ENCODE measurements at places on chromosomes 1 and 21.

DNA sequence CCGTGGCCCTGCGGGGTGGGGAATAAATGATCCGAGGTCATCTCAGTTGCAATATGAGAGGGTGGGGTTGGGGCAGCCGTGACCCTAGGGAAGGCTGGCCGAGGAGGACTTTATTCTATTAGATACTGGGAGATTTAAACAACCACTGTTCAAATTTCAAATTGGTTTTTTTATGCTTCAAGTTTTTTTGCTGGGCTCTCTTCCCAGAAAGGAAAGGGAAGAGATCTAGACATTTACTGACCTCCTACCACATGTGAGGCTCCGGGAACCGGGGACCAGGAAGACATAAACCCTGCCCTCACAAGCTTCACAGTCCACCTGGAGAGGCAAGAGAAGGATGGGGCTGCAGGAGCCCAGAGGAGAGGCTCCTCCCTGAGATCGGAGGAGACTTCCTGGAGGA, 207.3 kb downstream of the FOXD2 start:
- DNase-seq, result no peak

- DNase-seq, result no peak
These were observed 173.3 kb upstream of the KLHDC7A start for GRCh38 chr1:18307329-18307898.

GRCh38 chr1:74689621-74690363, 16.2 kb upstream of the ERICH3 start:
- peak; percentile 62 for DNase-seq

DNA sequence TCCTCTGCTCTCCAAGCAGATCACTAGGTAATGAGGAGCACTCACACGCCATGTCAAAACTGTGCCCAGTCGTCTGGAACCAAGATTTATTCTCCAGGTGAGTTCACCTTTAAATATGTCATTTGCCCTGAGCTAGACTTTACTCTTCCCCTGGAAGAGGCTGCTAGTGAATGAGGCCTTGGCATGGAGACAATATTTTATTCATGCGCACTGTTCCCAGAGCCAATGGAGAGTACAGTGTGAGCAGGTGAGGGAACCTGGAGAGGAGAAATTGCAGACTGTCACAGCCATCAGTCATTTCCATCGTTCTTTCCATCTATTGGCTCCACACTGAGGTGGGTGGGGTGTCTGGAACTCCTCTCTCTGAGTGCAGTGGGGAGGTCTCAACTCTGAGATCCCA, 333.6 kb downstream of the KCNH1 start:
- no peak for DNase-seq

DNA sequence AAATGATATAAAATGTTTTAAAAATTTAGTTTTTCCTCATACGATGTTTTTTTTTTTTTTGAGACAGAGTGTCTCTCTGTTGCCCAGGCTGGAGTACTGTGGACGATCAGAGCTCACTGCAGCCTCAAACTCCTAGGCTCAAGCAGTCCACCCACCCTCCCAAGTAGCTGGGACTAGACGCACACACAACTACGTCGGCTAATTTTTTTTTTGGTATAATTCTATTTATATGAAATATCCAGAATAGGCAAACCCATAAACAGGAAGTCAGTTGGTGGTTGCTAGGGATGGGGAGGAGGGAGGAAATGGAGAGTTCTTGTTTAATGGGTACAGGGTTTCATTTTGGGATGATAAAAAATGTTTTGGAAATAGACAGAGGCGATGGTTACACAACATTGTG, 56.5 kb downstream of the WARS2 start:
- no peak for DNase-seq

DNA sequence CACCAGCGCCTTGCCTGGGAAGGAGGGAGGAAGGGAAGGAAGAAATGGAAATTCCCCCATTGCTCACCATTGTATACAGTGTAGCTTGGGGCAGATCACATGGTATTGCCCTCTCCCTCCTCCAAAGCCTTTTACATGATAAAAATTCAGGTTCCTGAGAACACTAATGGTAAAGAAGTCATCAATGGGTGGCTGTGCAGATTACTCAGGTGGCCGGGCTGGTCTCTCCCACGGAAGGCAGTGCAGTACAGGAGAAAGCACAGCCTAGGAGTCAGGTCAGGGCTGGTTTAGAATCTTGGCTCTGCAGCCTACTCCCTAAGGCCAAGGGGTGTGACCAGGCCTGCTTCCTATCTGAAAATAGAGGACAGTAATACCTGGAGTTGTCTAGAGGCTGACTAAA, 107.9 kb downstream of the SUSD4 start:
- no peak for DNase-seq

- no peak for DNase-seq
These were observed 57.9 kb upstream of the KCNE2 start for GRCh38 chr21:34305605-34306604.

- no peak for DNase-seq
These were observed 12.8 kb downstream of the CADM3 start for GRCh38 chr1:159184201-159184600.

DNA sequence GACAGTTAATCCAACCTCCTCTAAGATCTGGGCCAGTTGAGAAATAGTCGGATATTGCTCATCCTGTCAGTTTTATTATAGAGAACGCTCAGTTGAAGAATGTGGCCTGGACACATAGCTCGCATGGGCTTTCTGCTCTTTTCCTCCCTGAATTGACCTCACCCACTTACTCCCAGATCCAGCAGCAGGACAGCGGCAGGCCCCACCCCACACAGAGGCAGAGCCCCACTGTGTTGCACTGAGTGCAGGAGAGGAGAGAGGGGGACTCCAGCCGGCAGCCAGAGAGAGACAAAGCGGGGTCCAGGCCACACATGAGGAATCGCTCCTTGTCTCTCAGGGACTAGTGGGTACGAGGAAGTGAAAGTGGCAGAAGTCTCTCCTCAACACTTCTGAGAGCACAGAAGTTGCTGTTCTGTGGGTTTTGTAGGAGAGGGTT, 78.6 kb downstream of the LAMC1 start:
- DNase-seq, result no peak

DNA sequence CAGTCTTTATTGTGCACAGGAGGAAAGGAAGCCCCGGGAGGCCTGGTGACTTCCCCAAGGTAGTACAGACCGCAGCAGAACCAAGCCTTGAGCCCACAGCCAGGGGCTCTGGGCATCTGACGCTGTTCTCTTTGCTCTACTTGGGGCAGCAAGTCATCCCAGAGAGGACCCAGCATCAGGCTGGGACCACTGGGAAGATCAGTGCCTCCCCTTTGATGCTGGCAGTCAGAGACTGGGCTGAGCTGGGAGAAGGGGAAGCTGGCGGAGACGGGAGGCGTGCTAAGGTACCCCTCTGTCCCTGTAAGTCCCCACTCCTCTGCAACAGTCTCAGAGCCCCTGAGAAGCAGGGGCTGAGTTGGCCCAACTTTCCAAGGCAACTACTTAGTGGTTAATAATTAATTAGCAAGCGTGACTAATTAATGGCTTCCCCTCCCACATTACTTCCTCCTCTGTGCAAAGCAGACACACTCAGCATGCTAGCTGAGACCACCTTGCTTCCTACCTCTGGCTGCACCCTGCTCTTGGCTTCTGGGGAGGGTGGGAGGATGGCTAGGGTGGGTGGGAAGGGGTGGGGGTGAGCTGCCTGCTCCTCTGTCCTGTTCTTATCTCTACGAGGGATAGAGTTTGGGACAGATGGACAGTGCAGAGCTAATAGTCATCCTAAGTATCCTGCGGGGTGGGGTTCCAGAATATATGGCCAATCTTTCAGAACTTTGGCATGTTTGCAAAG, 1.3 kb downstream of the INAVA start:
- DNase-seq, result no peak

- DNase-seq, result no peak
These were observed 8.7 kb upstream of the CAPN2 start for GRCh38 chr1:223703668-223704013.

- DNase-seq, result no peak
These were observed 1.1 kb upstream of the POU3F1 start for GRCh38 chr1:38047603-38048141.

DNA sequence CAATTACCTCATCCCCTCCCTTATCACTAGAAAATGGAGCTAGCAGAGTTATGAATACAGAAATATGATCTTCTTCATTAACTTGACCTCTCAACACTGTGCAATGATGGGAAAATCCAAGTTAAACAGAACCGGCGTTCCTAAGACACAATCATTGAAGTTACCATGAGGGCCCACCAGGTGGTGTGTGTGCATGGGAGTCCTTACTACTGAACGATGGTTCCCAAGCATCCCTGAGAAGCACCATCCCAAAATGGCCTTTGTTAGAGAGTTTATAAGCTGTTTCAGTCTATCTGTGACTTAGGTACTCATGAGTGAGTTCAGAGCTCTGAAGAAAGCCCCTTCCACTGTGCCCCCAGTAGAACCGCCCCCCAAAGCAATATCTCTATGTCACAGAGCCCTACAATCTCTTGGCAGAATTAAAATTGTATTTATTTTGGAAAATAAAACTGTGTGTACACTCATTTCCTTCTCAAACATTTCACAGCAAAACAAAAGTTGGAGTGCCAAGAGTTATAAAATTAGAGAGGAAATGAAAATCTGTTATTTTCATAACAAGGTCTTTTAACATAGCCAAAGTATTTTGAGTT, 56.8 kb downstream of the PLD5 start:
- DNase-seq, result no peak

GRCh38 chr1:229869240-229869639, 197.8 kb upstream of the GALNT2 start:
- DNase-seq, result no peak

DNA sequence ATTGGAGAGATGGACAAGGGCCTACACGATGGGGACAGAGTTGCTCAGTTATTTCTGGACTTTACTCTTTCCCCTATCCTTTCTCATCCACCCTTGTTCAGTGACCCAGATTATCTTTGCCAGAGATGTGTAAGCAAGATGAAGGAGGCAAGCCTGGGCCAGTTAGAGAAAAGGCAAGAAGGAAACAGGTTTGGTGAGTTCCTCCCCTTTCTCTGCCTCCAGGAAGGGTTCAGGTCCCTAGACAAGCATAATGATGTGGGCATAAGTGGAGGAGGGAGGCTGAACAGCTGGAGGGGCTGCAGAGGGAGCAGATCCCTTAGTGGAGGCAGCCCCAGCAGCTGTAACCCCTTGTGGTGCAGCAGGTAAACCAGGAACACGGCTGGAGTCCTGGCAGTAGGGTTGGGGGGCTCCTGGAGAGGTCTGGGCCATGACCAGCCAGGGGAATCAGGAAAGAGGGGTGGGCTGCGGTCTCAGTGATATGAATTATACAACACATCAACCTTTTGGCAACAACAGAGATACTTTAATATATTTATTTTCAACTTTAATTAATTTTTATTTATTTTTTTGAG, 9.2 kb upstream of the CDC42 start:
- DNase-seq, result no peak

GRCh38 chr1:185074307-185074706, 28.9 kb downstream of the RNF2 start:
- DNase-seq, result no peak

DNA sequence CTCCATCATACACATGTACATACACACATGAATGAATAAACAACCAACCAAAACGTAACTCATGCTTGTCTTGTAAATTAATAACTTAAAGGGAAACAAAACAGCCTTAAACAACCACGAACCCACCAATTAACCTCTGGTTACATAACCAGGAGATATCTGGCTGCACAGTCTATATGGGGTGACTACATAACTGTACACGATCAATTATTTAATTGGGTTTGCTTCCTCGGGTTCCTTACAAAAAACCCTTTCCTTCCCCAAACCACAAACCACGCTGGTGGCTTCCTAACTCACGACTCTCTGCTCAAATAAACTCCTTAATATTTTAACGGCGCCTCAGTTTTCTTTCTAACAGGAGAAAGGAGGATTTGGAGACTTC, 744 bp downstream of the ZNF670 start:
- no peak for DNase-seq

- DNase-seq, result no peak
These were observed 166.9 kb downstream of the TOMM20 start for GRCh38 chr1:234961456-234962339.

GRCh38 chr1:11455967-11456570, 22.9 kb upstream of the DISP3 start:
- DNase-seq, result no peak

Measured in stimulated activated effector memory CD8-positive, alpha-beta T cell treated with anti-CD3 and anti-CD28 coated beads, Interleukin-12 subunit alpha, Interleukin-12 subunit beta, amount 100 ng/mL, for 72 hours (primary cell).